ENCODE measurements at places on chromosomes 6 and 20.
A peak's percentile ranks its signal among the peaks of the same experiment; 100 is the strongest.

DNA sequence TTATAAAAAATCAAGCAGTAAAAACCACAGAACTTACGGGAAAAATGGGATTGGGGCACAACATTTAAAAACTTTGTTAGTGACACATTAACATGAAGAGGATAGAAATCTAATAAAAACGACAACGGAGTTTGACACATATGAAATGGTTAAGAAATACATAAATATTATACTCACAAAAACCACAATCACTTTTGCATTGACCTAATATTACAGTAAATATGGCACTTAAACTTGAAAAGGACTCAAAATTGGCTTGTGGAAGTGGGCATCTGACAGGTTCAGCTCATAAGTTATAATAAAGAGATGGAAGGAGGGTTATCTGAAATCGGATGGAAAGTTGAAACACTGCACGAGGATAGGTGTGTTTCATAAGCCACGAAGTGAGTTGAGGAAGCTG, 523.7 kb downstream of the TFAP2B start:
- no peak for DNase-seq

GRCh38 chr6:84411060-84411629, 183.7 kb upstream of the CEP162 start:
- DNase-seq = peak; percentile 2

DNA sequence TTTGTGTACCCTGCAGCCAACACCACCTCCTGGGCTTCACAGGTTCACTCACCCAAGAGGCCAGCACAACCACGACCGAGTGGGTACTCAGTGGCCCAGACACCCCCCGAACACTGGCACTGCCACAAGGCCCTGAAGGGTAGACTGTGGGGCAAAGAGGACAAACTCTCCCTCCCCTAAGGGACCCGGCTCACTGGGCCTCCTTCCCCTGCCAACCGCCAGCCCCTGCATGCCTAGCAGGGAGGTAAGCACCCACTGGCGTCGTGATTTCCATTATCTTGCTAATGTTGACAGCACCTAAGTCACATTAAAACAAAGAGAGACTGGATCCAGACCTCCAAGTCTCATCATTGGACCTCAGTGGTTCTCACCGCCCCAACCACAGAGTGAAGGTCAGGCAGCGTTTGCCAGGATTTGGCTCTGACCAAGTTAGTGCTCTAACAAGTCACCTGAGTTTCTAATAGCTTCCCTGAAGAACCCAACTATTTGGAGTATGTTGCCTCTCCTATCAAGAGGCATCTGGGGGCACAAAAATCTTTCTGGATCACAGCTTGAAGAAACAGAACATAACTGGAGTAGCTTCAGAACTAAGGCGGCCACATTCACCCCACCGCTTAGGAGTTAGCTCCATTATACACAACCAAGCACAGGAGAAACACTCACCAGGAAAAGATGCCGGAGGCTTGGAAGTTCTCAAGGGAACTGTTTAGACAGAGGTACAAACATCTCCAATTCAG, 14.0 kb upstream of the APMAP start:
- DNase-seq = no peak

GRCh38 chr6:54291738-54292137, 16.5 kb upstream of the TINAG start:
- no peak for DNase-seq

DNA sequence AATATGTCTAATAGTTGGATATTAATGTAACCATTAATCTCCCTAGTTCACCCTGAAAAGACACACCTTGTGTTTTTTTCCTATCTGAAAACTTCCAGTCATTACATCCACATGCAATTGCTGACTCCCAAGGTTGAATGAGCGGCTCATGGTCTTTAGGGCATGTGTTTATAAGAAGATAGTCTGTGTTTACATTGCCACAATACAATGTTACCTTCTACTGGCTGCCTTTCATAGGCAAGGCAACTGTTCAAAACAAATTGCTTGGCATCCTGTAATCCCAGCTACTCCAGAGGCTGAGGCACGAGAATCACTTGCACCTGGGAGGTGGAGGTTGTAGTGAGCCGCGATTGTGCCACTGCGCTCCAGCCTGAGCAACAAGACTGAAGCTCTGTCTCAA, 86.8 kb upstream of the SHLD1 start:
- DNase-seq = no peak
